ENCODE measurements at places on chromosomes 2 and 18. TPM values are rescaled to one million over a fixed set of nuclear protein-coding genes. Genes with fewer than 3 reads are reported as not detected.

Gene TP53I3
- 114 TPM for total RNA-seq

Gene ANKRD23
- total RNA-seq, result not detected

Gene DNAJC5G
- not detected for total RNA-seq

Gene LIMS2
- total RNA-seq, result 43.8 TPM

Gene MTHFD2
- 61.6 TPM for total RNA-seq

Gene C2orf78
- not detected for total RNA-seq

Gene LOXL3
- total RNA-seq, result 0.94 TPM

Gene TUBA4B
- total RNA-seq, result not detected

Gene APLF
- total RNA-seq, result 1.5 TPM

Gene PDE1A
- 0.10 TPM for total RNA-seq

Gene CROCC2
- total RNA-seq, result not detected

Gene ITPRIPL1
- 3.2 TPM for total RNA-seq

Gene MAP3K19
- not detected for total RNA-seq

Gene POLE4
- total RNA-seq, result 16.7 TPM

Gene PLEKHH2
- total RNA-seq, result 0.13 TPM

Gene APCDD1
- total RNA-seq, result not detected

Gene KLHL30
- total RNA-seq, result not detected

Gene REV1
- total RNA-seq, result 17.1 TPM

Gene MROH2A
- total RNA-seq, result not detected

Gene EIF2AK3
- total RNA-seq, result 13.1 TPM

Gene ANKRD36B
- 11.3 TPM for total RNA-seq

Gene FBXO41
- 0.05 TPM for total RNA-seq

Gene PTPRM
- 36.9 TPM for total RNA-seq

Gene ARHGAP28
- 2.1 TPM for total RNA-seq

Gene ALPI
- not detected for total RNA-seq

Gene CCDC148
- not detected for total RNA-seq

Gene GPR35
- total RNA-seq, result not detected

Gene C1GALT1C1L
- not detected for total RNA-seq

Gene ANKRD36C
- total RNA-seq, result 9.8 TPM

Gene MREG
- total RNA-seq, result 6.7 TPM

Gene ZSWIM2
- total RNA-seq, result not detected

Gene CKAP2L
- 21.0 TPM for total RNA-seq

Gene C2orf66
- not detected for total RNA-seq

Gene CELF4
- total RNA-seq, result not detected

Gene IL1RN
- not detected for total RNA-seq

Gene RAB6C
- total RNA-seq, result not detected

Gene SAG
- not detected for total RNA-seq

Gene POTEC
- not detected for total RNA-seq

Gene EPHA4
- 23.3 TPM for total RNA-seq

Gene SCN9A
- 0.30 TPM for total RNA-seq

Gene IL18R1
- 1.00 TPM for total RNA-seq

Gene RGPD4
- not detected for total RNA-seq

Gene CD8B2
- not detected for total RNA-seq

Gene SESTD1
- 15.3 TPM for total RNA-seq

Gene COLEC12
- 1.7 TPM for total RNA-seq

Gene ALPP
- not detected for total RNA-seq

Gene MOGAT1
- not detected for total RNA-seq

Gene UGT1A6
- total RNA-seq, result not detected

Gene REG3G
- total RNA-seq, result not detected

Gene EDAR
- total RNA-seq, result not detected

Gene ERICH2
- total RNA-seq, result not detected

Gene HOXD9
- total RNA-seq, result 13.6 TPM

Gene EPB41L3
- 57.3 TPM for total RNA-seq

Gene COX5B
- 348 TPM for total RNA-seq

Gene MERTK
- 13.4 TPM for total RNA-seq

Gene FHOD3
- total RNA-seq, result not detected
